ENCODE measurements at places on chromosomes 3 and 15. TPM values are rescaled to one million over a fixed set of nuclear protein-coding genes. Genes with fewer than 3 reads are reported as not detected.

ZPLD1 gene
- 0.11 TPM for total RNA-seq

HHLA2 gene
- total RNA-seq: 2.0 TPM

CTXND1 gene
- total RNA-seq: not detected

- no peaks in the 10 kb centered on the region for H3K36me3 ChIP-seq
- H3K4me1 ChIP-seq: no peaks in the 10 kb centered on the region
- ATAC-seq: no peak
- H3K4me3 ChIP-seq: no peak overlapping the region
These were observed 15.3 kb upstream of the ROPN1 start for GRCh38 chr3:124007186-124007585.

- peaks cover 10% of the 10 kb centered on the region for H3K27me3 ChIP-seq
- H3K4me1 ChIP-seq: no peaks in the 10 kb centered on the region
- H3K36me3 ChIP-seq: no peaks in the 10 kb centered on the region
These were observed 50.9 kb downstream of the NRG4 start for GRCh38 chr15:75961331-75961730.

DNA sequence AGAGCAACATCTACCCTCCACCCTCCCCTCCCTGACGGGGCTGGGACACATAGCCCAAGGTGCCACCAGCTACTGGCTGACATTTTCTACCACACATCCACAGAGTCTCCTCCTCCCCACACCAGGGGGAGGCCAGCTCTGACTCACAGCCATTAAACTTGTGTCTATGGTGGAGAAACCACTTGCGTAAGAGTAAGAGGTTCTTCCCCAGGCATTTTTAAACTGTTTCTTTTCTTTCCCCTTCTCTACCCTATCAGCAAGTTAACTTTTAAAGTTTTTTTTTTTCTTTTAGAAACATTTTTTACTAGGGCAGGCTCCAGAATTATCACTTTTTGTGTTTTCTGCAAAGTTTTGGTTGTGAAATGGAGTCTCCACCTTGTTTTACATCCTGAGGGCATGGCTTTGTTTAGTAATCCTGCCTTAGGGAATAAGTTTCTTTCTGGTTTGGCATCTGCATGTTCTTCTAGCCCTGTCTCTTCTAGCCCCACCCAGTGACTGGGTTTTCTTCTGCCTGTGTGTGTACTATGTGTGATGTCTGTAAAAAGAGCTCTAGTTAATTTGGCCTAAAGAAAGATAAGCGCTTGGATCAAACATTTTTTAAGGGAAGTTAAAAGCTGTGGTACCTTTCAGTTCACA is 148.8 kb upstream of the GADL1 start:
- peak; percentile 54 for ATAC-seq
- H3K4me1 ChIP-seq: no peaks in the 10 kb centered on the region
- H3K4me3 ChIP-seq: no peak overlapping the region
- H3K27me3 ChIP-seq: no peaks in the 10 kb centered on the region
- H3K27ac ChIP-seq: no peak overlapping the region

- H3K4me3 ChIP-seq: no peak overlapping the region
- peaks cover 6% of the 10 kb centered on the region for H3K27me3 ChIP-seq
- H3K4me1 ChIP-seq: no peaks in the 10 kb centered on the region
- no peaks in the 10 kb centered on the region for H3K36me3 ChIP-seq
- H3K27ac ChIP-seq: no peak overlapping the region
- ATAC-seq: no peak
These were observed 68.4 kb downstream of the LINGO1 start for GRCh38 chr15:77564341-77564740.

- H3K4me3 ChIP-seq: no peak overlapping the region
- H3K36me3 ChIP-seq: no peaks in the 10 kb centered on the region
- H3K27me3 ChIP-seq: peaks cover 7% of the 10 kb centered on the region
- H3K4me1 ChIP-seq: no peaks in the 10 kb centered on the region
These were observed 226.7 kb downstream of the THSD4 start for GRCh38 chr15:71341811-71342550.

GRCh38 chr15:59104602-59104911 is 389 bp upstream of the CCNB2 start:
- ATAC-seq: no peak
- H3K36me3 ChIP-seq: peaks cover 35% of the 10 kb centered on the region
- peak overlapping the region; percentile 97 for H3K27ac ChIP-seq
- H3K27me3 ChIP-seq: no peaks in the 10 kb centered on the region
- peaks cover 9% of the 10 kb centered on the region for H3K4me1 ChIP-seq

DNA sequence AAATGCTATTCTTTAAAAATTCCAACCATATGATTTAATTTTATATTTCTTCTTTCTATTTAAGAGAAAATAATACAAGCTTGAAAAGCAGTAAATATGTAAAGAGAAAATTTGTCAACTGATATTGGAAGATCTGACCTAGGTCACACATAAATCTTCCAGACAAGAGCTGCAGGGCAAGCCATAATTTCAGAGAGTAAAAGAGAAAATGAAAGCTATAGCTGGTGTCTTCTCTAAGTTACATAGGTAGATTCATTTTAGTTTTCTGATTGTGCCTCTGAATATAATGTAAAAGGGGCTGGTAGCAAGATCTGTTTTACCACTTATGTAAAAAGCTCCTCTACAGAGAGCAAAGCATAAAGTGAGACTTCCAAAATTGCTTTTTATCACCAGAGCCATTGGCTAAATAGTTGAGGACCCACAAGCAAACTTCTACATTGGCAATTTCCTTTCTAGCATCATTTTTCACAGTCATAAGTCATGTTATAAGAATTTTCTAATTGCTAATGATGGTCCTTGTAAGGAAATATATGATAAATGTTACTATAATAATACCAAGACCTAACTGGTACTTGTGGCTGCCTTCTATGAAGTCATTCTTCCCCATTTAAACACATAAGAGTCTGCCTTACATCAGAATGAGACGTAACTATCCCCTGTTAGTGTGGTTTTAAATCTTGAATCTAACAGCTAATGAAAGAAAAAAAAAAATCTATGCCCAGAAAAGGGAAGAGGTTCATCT is 80.8 kb upstream of the SKOR1 start:
- ATAC-seq: no peak
- no peaks in the 10 kb centered on the region for H3K27me3 ChIP-seq
- H3K4me3 ChIP-seq: peak overlapping the region; percentile 23
- peak overlapping the region; percentile 18 for H3K27ac ChIP-seq
- peaks cover 23% of the 10 kb centered on the region for H3K4me1 ChIP-seq

GRCh38 chr15:48400086-48400485 is 68.9 kb downstream of the DUT start:
- H3K4me1 ChIP-seq: no peaks in the 10 kb centered on the region
- no peak overlapping the region for H3K27ac ChIP-seq
- H3K27me3 ChIP-seq: peaks cover 3% of the 10 kb centered on the region

GRCh38 chr15:76155731-76156130 is 95.9 kb downstream of the TMEM266 start:
- no peaks in the 10 kb centered on the region for H3K36me3 ChIP-seq
- H3K4me3 ChIP-seq: no peak overlapping the region
- H3K4me1 ChIP-seq: no peaks in the 10 kb centered on the region
- no peak overlapping the region for H3K27ac ChIP-seq
- no peaks in the 10 kb centered on the region for H3K27me3 ChIP-seq

DNA sequence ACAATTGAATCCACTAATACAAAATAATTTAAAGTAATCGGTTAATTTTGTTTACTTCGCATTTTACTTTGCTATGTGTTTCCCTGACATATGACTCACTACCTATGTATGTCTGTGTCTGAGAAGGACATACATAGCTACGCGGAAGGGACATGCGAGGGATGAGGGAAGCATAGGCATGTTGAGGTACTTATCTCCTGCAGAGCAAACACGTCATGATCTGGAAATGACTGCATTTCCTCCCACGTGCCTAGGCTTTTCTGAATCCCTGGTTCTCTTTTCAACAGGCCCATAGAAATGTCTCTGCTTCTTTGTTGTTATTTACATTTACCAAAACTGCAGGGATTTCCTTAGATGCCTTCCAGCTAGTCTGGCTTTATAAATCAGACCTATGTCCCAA is 27.5 kb downstream of the ALCAM start:
- H3K27ac ChIP-seq: no peak overlapping the region
- H3K4me3 ChIP-seq: no peak overlapping the region
- no peaks in the 10 kb centered on the region for H3K36me3 ChIP-seq
- H3K27me3 ChIP-seq: no peaks in the 10 kb centered on the region

- peak overlapping the region; percentile 78 for H3K4me3 ChIP-seq
- peaks cover 97% of the 10 kb centered on the region for H3K36me3 ChIP-seq
- peak overlapping the region; percentile 94 for H3K27ac ChIP-seq
- H3K4me1 ChIP-seq: peaks cover 64% of the 10 kb centered on the region
These were observed 40.3 kb downstream of the CCR4 start for GRCh38 chr3:32991781-32992180.

DNA sequence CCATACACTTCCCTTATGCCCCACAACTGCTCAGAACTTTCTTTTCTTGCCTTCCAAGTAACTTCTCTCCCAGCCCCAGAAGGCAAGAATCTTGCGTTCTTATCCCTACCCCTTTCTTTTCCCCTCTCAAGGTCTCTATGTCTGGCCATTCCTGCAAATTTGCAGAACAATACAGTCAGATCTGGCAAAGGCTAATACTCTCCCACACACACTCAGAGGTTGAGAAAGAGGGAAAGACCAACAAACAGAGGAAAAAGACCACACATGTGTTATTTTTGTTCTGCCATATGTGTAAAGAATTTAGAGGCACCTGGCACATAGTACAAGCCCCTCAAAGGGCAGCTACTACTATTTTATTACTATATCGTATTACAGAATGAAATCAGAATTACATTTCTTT is 25.7 kb downstream of the GJD2 start:
- no peaks in the 10 kb centered on the region for H3K4me1 ChIP-seq
- peaks cover 31% of the 10 kb centered on the region for H3K27me3 ChIP-seq
- H3K36me3 ChIP-seq: no peaks in the 10 kb centered on the region
- H3K27ac ChIP-seq: no peak overlapping the region

DNA sequence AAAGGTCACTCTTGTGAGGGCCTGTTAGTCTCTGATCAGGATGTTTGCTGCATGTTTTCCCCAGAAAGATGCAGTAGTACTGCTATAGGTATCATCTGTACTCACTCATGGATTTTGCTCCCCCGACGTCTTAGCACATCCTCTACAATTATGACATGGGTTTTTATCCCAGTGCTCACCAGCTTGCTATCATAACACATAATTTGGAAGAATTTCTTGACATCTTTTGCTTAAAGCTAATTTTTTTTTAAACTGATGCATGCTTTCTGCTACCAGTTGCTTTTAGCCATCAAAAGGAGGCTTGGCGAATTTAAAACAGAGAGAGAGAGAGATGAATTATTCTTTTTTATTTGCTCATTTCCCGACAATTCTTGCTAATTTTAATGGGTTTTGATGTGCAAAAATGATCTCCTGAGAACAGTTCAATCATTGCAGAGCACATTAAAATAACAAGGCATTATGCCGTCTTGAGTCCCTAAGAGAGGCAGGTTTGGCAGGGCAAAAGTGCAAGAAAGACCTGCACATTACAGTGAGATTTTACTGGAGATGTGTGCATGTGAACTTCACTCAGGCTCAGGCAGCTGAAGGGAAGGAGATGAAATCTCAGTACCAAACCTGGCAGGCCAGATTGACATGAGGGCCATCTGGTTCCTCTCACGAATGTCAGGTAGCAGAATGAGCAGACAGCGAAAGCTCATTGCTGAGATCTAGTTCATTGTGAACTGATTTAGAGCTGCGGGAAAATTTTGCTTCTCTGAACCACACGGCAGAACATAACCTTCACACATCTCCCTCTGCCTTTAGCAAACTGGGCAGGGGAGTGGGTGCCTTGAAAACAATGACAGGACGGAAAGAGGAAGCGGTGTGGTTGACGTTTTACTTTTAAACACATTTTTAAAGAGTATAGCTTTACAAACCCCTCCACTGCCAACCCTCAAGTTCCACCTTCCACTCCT is 25.9 kb upstream of the GOLGA8B start:
- peak overlapping the region; percentile 53 for H3K4me3 ChIP-seq
- H3K4me1 ChIP-seq: no peaks in the 10 kb centered on the region
- no peak overlapping the region for H3K27ac ChIP-seq
- peaks cover 22% of the 10 kb centered on the region for H3K27me3 ChIP-seq
- peak; percentile 28 for ATAC-seq
- no peaks in the 10 kb centered on the region for H3K36me3 ChIP-seq

- H3K4me1 ChIP-seq: no peaks in the 10 kb centered on the region
- H3K27me3 ChIP-seq: no peaks in the 10 kb centered on the region
- H3K36me3 ChIP-seq: peaks cover 77% of the 10 kb centered on the region
- H3K4me3 ChIP-seq: no peak overlapping the region
- no peak overlapping the region for H3K27ac ChIP-seq
These were observed 12.7 kb upstream of the LXN start for GRCh38 chr3:158685159-158685558.

GRCh38 chr3:52529376-52530333 is 4.0 kb downstream of the NT5DC2 start:
- no peak overlapping the region for H3K4me3 ChIP-seq
- H3K36me3 ChIP-seq: no peaks in the 10 kb centered on the region
- no peaks in the 10 kb centered on the region for H3K4me1 ChIP-seq
- ATAC-seq: no peak
- no peak overlapping the region for H3K27ac ChIP-seq

- H3K36me3 ChIP-seq: peaks cover 87% of the 10 kb centered on the region
- no peaks in the 10 kb centered on the region for H3K27me3 ChIP-seq
- H3K4me3 ChIP-seq: no peak overlapping the region
- H3K4me1 ChIP-seq: peaks cover 5% of the 10 kb centered on the region
- ATAC-seq: no peak
These were observed 42.0 kb downstream of the ATP2C1 start for GRCh38 chr3:130935761-130936492.

DNA sequence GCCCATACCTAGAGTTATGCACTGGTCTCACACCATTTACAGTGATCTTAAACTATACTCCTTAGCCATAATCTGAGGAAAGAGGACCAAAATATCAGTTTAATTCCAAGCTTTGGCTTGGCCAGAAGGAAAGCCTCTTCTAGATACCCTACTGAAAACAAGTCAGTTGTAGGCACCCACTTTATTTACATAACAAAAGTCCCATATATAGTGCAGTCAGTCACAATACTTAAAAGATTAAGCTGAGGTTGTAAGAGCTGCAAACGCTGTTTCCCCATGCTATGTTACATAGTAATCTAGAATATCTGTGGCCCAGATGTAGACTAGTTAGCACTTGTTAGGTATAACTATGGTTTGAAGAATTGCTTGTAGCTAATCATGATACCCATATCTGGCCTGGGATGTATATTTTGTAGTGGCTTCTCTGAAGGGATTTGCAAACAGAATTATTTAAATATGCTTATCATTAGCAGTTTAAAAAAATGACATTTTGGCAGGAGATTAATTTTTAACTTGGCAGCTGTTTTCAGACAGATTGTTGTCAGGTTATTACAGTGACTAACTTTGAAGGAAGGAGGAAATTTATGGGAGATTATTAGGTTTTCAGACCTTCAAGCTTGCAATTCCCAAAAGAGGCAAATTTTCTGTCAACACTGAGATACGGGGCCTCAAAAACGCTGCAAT is 160.4 kb upstream of the SLC2A2 start:
- H3K4me1 ChIP-seq: peaks cover 44% of the 10 kb centered on the region
- no peak overlapping the region for H3K4me3 ChIP-seq
- peak overlapping the region; percentile 11 for H3K27ac ChIP-seq
- H3K36me3 ChIP-seq: peaks cover 61% of the 10 kb centered on the region
- no peak for ATAC-seq

DNA sequence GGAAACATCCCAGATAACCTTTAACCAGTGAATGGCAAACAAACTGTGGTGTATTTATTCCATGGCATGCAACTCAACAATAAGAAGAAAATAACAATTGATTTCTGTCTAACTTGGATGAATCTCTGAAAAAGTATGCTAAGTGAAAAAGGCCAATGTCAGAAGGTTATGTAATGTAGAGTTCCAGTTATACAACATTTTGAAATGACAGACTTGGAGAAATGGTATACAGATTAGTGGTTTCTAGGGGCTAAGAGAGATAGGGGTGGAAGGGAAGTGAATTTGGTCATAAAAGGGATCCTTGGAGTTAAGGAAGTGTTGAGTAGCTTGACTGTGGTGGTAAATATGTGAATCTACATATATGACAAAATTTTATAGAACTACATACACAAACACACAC is 269.4 kb upstream of the SUCLG2 start:
- no peak for ATAC-seq
- no peaks in the 10 kb centered on the region for H3K27me3 ChIP-seq
- no peaks in the 10 kb centered on the region for H3K4me1 ChIP-seq
